ENCODE measurements at places on chromosomes 5 and 9.

- no peak for DNase-seq
Observed at GRCh38 chr9:107759009-107759822, 269.6 kb upstream of the KLF4 start.

DNA sequence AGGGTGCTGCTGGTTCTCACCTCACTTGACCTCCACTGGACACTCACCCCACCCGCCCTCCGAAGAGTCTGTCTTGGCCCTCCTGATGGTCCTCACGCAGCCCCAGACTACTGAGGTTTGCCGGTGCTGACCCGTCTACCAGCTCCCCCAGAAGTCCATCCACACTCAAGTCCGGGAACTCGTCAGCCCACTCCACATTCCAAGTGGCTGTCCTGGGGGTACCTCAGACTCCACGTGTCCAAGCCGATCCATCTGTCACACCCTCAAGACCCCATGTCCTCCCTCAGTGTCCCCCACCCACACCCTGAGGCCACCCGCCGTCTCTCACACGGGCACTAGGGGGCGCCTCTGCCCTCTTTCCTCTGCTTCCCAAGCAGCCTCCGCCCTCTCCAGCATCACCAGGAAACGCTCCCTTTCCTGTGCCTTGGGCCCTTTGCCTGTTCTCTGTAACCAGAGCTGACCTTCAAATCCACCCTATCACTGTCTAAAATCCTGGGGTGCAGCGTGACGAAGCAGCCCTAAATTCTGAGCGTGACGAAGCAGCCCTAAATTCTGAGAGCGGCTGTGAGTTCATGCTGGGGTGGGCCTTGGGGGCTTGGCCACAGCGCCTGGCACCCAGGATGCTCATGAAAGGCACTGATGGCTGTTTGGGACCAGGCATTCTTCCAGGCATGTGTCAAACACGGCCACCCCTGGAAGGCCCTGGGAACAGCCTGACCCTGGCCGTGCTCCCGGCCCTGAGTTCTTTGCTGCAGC, 95.7 kb downstream of the KCNT1 start:
- no peak for DNase-seq

DNA sequence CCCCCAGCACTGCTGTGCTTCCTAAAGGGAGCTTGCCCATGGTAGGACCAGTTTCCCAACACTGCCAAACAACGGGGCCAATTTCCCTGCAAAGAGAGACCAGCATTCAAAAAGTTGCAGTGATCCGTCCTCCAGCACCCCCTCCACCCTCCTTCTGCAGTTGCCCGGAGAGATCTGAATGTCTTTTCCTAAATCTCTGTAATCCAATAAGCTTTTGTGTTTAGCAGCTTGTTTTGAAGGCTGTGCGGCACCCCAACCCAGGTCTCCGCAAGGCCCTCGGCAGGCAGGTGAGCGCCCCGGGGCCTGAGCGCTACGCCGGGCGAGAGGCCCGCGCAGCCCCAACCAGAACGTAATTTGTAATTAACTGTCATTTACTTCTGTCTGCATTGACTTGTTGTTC, 366.9 kb upstream of the IRX2 start:
- DNase-seq = no peak

DNA sequence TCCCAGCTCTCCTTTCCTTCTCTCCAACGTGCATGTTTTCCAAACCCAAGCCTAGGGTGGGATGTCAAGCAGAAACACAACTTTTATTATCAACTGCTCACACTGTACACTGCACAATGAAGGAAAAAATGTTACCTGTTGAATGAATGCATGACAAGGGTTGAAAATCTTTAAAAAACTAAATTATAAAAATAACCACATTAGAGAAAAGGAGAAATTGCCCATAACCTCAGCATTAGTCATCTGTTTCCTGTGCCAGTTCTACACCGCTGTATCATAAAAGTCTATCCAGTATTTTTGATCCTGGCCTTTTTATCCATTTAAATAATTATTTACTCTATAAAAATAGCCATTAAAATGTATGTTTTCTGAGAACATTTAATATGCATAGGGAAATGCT, 101.1 kb downstream of the APBA1 start:
- no peak for DNase-seq

DNA sequence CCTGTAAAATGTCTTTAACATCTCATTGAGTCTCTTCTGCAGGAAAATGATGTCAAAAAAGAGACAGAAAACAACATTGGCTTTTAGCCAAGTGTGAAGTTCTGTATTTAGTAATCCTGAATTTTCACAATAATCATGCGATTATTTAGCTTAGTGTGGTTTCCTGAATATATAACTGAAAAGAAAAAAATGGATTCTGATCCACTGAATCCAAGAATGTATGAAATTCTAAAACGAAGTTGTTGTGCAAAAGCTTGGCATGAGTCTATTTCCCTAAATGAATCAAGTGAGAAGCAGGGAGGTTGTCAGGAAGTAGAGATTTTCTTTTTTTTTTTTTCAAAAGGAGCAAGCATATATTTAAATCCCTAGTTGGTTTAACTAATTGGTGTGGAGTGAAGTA, 145.9 kb upstream of the CDH6 start:
- DNase-seq = no peak

- DNase-seq = no peak
Observed at GRCh38 chr5:68303038-68303738, 87.6 kb downstream of the PIK3R1 start.

- DNase-seq = no peak
Observed at GRCh38 chr9:121289026-121289771, 21.2 kb downstream of the GSN start.

DNA sequence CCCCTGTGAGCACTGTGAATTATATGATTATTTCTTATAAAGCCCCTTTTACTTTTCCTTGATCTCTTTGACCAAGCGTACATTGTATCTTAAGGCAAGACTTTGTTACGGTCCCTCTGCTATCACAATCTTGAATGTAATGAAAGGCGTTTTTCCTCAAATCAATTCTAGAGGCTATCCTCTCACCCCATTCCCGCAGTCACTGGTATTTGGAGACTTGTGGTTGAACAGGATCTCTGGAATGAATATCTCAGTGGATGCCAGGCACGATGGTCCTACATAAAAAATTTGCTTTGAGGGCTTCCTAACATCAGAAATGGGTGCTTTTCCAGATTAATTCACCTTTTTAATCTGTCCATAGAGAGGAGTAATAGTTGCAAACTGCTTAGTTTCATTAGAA, 151.4 kb upstream of the PAPPA start:
- DNase-seq = no peak

- no peak for DNase-seq
Observed at GRCh38 chr5:61881821-61882487, 424.1 kb upstream of the KIF2A start.

- no peak for DNase-seq
Observed at GRCh38 chr5:79305706-79306105, 69.8 kb downstream of the JMY start.

GRCh38 chr9:13445103-13445500, 165.6 kb upstream of the MPDZ start:
- DNase-seq = peak; percentile 100

DNA sequence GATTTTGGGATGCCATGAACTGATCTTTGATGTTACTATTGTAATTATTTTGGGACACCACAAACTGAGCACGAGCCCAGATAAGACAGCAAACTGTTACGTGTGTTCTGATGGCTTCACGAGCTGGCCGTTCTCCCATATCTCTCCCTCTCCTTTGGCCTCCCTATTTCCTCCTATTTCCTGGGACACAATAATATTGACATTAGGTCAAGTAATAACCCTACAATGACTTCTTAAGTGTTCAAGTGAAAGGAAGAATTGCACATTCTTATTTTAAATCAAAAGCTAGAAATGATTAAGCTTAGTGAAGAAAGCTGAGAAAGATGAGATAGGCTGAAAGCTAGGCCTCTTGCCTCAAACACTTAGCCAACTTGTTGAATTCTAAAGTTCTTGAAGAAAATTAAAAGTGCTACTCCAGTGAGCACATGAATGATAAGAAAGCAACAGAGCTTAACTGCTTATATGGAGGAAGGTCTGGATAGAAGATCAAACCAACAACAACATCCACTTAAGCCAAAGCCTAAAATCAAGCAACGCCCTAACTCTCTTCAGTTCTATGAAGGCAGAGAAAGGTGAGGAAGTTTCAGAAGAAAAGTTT, 247.1 kb downstream of the LRRC70 start:
- no peak for DNase-seq

DNA sequence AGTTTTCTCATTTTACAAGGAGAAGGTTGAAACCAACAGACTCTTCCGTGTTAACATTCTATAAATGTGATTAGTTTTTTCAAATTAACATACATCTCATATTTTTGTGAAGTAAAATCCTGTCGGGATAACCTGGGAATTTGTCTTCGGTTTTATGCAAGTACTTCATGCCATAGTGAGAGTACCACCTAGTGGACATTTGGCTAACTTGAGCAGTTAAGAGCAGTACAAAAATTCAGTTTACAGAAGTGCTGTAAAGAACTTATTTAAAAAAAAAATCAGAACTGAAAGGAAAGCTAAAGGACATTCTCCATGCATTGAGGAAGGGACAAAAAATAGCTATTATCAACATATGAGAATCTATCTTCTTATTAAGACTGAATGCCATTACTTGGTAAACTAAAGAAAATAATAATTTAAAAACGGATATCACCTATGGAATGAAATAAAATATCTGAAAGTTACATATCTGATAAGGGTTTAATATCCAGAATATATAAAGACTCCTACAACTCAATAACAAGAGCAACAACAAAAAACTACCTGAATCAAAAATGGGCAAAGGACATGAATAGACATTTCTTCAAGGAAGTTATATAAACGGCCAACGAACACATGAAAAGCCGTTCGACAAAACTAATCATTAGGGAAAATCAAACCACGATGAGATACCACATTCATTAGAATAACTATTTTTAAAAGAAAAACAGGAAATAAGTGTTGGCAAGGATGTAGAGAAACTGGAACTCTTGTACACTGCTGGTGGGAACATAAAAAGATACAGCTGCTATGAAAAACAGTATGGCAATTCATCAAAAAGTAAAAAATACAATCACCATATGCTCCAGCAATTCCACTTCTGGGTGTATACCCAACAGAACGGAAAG, 117.0 kb upstream of the GNA14 start:
- no peak for DNase-seq

DNA sequence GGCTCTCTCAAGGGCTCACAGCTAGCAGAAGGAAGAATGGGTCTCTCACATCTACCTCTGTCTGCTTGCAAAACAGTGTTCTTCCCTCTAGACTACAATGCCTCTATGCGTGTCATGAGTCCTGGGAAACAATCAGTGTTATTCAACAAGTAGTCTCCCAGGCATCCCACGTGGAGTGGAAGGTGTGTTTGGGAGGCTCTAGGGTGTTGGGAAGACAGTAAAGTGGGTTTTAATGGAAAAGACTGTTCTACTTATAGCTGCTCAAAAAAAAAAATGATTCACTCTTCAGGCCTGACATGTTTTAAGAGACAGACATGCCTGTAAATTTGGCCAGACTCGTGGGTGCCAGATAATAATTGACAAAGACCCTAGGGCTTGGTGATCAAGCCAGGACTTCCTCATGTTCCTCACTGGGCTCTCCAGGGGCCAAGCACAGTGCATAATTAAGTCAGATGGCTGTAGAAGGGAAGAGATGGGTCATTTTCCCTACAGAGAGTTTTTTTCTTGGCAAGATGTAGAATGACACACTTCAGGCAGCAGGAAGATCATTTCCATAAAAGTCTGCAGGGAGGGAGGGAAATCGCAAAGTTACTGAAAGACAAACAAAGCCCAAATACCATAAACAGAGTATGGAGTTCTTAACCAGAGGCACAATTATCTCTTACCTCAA, 246.4 kb downstream of the ACTL7B start:
- DNase-seq = peak; percentile 45

GRCh38 chr9:4486176-4486575, 4.1 kb upstream of the SLC1A1 start:
- no peak for DNase-seq

DNA sequence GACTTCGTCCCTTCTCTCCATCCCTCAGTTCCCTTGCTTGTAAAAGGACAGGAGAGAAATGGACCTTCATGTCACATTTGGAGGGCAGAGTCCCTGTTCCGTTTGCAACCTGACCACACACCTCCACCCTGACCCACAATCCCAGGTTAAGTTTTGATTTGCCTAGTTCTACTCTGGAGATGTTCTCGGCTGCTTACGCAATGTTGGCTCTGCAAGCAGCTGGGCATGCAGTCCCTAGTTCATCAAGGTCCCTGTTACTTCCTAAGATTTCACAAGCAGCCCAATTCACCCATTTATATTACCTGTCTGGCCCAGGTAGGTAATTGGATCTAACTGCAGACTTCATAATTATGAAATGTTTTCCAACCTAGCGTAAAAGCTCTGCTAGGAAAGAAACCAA, 28.8 kb downstream of the SLIT3 start:
- no peak for DNase-seq

DNA sequence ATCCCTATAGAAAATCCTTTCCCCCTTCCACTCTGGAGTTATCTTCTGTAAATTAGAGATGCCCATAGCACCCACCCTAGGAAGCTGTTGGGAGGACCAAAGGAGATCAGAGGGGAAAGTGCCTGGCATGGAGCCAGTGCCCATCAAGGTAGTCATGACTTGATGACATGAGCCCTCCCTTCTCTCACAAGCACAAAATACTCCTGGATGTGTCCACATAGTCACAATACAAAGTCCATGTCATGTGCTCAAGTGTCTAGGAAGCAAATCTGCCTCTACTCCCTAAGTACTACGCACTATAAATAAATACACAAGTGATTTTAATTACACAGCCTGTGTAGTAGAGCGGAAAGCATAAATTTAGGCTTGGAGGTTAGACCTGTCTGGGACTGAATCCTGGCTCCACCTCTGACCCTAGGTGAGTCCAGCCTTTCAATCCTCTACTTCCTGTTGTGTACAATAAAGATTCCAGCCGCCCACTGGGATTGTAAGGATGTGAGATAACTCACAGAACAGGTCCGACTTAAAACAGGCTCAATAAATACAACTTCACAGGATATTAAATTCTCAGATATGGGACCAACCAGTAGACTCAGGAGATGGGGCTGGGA, 30.6 kb downstream of the TTC39B start:
- DNase-seq = no peak

- no peak for DNase-seq
Observed at GRCh38 chr5:75512383-75513074, 838 bp downstream of the POLK start.

- DNase-seq = no peak
Observed at GRCh38 chr5:136699651-136700050, 334.3 kb upstream of the TRPC7 start.

DNA sequence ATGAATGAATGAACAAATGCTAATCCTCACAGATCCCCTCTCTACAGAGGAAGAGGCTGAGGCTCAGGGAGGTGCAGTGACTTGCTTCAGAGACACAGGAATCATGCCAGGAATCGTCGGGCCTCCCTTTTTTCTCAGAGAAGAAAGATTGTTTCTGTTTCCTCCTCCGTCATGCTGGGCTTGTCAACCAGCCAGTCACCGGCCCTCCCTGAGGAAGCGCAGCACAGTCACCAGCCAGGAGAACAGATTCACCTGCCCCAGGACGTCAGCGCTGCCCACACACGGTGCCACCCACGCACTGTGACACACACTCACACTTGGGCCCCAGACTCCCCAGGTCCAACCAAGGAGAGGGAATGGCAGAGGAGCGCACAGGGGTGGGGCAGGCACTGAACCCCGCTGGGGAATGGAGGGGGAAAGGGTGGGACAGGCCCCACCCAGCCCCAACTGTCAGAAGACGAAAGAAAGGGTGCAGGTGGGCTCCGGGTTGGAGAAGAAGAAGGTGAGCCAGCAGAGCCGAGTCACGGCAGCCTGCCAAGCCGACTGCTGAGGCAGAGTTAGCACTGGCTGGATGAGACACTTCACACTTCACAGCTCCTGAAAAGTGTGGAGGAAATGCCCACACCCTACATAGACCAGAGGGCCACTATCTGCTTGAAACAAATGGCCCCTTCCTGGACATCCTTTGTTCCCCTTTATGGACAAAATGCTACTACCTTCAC, 13.8 kb upstream of the ERGIC1 start:
- no peak for DNase-seq

- peak; percentile 20 for DNase-seq
Observed at GRCh38 chr5:35924950-35925722, 13.3 kb downstream of the CAPSL start.

Measured in NCI-H446 treated with DMSO at 0.1 percent for 48 hours (cell line).